ENCODE measurements at places on chromosomes 12 and 14.

DNA sequence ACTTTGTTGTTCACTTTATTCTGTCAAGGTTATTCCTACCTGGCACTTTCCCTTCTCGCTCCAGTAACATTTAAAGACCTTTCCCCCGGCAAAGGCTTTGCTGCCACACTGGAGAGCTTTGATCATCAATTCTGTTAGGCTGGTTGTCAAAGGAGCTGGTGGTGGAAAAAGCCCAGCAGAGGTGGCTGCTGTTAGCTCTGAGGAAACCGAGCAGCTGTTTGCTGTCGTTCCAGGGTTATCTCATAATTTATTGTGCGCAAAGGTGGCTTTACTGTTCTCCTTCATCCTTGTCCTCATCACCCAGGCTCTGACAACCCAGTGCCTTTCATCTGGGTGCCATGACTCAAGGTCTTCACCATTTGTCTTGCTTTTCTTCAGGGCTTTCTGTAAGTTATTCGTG, 38.2 kb upstream of the CRADD start:
- DNase-seq: no peak

DNA sequence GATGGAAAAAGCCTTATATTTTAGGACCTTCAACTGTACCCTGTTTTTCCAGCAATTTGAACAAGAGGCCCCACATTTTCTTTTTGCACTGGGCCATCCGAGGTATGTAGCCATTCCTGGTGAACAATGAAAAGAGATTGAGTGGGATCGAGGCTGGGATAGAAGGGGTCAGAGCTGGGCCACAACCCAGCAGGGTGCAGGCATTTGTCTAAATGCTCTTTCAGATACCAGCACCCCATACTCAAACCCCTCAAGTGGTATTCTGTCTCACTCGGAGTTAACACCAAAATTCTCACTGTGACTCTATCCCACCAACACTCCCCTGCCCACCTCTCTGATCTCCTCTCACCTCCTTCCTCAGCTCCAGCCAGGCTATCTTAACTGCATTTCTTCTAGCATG, 26.8 kb downstream of the DUSP6 start:
- DNase-seq: no peak

- DNase-seq: no peak
These were observed 14.0 kb upstream of the TBPL2 start for GRCh38 chr14:55454264-55455002.

- DNase-seq: no peak
These were observed 883.9 kb downstream of the LRFN5 start for GRCh38 chr14:42490536-42490935.

- DNase-seq: no peak
These were observed 32.3 kb downstream of the DCAF4 start for GRCh38 chr14:72958548-72958947.

DNA sequence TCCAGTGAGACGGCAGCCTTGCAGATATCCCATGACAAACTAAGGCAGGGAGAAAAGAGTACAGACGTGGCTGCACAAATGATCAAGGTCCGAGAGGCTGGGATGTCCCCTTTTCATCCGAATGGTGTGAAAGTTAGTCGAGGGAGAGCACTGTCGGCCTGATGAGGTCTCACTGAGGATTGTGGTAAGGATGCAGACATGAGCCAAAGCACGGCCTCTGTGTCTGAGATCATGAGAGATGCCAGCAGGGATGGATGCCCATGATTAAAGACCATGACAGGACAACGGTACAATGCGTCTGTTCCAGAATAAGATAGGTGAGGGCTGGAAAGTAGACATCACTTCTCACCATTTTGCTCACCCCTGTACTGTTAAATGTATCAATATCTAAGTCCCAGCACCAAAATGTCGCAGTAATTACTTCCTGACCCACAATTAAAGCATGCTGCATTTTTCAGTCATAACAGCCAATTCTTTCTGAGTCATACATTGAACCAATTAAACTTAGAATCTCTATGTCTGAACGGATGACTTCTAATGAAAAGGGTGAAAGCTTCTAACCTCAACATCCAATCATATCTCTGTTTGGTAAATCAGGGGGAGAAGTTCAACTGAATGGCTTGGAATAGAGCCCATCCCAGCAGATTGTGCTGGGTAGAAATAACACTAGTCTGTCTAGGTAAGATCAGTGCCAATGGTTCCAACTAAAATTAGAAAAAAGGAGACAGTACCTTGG, 249.6 kb upstream of the SOX5 start:
- DNase-seq: no peak

GRCh38 chr12:80320121-80320678, 123.8 kb upstream of the PTPRQ start:
- no peak for DNase-seq

DNA sequence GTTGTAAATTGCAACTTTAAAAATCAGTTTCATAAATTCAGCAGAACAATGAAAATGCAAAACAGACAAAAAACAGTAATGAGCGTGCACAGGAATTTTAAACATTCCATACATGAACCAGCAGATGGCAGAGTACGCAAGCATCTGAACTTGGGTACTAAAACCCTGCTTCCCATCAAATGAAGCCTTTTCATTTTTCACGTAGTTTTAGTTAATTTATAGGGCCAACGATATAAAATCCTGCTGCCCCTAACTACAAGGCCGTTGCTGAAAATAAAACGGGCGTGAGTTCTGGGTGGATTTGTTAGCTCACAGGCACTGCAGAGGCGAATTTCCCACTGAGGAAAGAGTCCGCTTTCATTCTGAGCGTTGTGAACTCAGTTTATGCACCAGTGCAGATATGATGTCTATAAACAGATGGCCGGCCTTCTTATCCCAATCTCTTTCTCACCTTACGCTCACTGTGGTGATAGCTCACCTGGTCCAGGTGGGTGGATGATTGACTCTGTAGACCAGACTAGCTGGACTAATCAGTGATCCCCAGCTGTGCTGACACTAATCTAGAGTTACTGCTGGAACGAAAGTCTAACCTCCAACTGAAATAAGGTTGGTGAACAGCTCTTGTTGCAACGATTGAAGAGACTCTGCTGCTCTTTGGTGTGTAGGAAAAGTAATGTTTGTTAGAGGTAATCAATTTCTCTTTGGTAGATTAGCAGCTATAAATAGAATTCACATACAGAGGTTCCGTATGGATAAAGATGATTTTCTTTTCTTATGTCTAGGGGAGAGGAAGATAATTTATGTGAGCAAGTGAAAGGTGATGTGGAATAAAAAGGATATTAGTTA, 89.2 kb downstream of the PDZRN4 start:
- DNase-seq: no peak

DNA sequence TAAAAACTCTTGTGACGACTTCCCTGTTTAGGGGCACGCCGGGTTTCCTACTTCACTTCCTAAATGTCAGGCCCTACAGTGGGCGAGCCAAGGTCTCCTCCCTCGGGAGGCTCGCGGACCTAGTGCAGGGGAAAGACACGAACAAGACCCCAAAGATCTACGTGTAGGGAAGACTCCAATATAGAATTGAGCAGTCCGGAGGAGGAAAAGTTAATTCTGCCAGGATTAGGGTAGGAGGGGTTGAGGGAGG, 564 bp downstream of the ATXN3 start:
- no peak for DNase-seq

DNA sequence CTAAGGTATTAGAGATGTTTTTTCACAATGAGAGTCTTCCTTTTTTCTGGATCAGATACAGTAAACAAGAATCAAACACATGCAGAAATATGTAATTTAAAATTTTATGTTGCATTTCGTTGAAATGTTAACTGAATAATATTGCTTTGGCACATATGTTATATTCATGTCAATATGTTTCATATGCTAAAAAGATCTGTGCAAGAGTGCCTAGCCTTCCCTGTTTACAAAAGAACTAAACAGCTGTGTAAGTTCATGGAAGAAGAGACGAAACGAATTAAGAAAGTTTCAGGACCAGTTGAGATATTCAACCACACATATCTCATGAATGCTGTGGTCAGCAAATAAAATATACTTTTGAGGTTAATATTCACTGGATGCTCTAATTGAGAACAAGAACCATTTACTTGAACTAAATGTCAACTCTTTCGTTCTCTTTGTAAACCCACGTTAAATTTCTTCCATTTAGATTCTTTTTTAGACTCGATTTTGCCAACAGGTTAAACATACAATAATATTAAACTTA, 289.5 kb downstream of the FOXG1 start:
- DNase-seq: no peak

GRCh38 chr14:36657399-36658122, 4.1 kb upstream of the PAX9 start:
- DNase-seq: no peak

GRCh38 chr12:56271031-56271430, 4.3 kb downstream of the COQ10A start:
- DNase-seq: no peak

DNA sequence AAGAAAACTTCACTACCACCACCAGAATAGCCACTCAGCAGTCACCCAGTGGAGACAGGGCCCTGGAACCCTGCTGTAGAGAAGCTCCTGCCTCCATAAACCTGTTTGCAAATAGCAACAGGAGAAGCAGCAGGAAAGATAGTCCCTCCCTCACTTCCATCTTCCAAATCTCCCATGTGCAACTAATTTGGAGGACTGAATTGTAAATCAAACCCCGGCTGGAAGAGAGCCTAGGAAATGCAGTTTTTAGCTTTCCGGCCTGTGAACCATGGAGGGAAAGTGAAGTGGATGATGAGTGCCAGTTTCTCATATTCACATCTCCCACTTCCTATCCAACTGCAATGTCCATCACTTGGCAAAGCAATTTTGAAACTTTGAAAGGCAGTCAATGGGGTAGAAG, 167.2 kb upstream of the FRMD6 start:
- no peak for DNase-seq

- no peak for DNase-seq
These were observed 37.5 kb downstream of the EAPP start for GRCh38 chr14:34502001-34502400.

DNA sequence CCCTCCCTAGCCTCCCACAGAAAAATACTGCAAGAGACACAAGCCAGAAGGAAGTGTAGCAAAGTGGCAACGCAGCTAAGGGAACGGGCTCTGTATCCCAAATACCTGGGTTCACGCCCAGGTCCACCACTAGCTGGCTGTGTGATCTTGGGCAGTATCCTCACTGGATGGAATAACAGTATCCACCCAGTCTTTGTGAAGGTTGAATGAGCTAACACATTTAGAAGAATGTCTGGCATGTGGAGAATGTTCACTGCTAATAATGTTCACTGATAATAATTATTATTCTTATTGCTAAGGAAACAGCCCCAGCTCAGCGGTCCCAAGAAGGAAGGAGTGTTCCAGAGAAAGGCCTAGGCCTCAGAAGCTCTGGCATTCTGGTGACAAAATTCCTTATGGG, 70.9 kb downstream of the VWF start:
- DNase-seq: no peak

DNA sequence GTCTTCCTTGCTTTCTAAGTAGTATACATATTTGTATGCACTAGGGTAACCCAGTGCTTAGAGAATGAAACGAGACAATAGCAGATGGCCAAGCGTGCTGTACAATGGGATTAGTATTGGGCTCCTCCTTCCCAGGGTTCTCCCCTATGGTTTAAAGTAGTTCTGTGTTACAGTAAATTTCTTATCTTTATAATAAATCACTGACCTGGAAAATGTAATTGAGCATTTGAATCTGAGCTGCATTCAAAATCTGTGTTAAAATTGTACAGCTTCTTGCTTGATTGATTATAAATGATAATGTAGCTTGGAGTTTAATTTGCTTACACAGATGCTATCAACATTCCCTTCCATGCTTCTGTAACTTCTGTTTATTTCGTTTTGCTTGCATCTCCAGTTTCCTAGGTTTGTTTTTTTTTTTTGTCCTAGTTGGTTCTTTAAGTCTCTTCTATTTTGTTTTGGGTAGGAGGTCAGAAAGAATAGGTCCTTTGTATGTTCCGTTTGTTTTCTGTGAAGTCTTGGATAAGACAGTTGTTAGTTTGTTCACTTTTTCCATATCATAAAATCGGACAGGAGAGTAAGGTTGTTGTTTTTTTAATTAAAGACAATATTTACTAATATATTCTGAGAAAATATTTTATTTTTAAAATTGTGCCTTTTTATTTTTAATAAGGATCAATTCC, 171.2 kb downstream of the ERC1 start:
- no peak for DNase-seq
